ENCODE measurements at places on chromosomes 6 and 20.

- peak; percentile 40 for DNase-seq
Measured at GRCh38 chr20:24781418-24781980, 167.6 kb upstream of the CST7 start.

- DNase-seq, result peak; percentile 61
Measured at GRCh38 chr6:37127961-37128862, 41.7 kb upstream of the PIM1 start.

- peak; percentile 64 for DNase-seq
Measured at GRCh38 chr6:37381579-37381978, 27.8 kb downstream of the RNF8 start.

DNA sequence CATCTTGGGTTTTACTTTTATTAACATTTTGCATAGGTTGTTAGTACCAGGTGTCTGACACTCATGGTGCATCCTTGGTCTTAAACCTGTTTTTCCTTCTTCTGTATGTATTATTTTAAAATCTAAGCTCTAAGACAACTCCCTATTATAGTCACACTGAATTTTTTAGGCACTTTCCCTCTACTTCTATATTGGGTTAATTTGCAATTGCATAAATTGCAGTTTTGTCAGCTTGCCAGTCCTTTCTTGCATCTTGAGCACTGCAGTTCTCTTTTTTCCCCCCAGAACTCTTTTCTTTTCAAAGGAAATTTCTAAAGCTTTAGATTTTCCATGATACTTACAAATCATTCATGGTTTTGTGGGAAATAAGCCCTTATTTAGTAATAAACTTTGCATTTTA lies 70.6 kb downstream of the ZNF292 start:
- no peak for DNase-seq

- no peak for DNase-seq
Measured at GRCh38 chr6:146861029-146861563, 262.3 kb downstream of the ADGB start.

GRCh38 chr6:42742116-42742894 lies 3.6 kb downstream of the TBCC start:
- DNase-seq, result peak; percentile 53

DNA sequence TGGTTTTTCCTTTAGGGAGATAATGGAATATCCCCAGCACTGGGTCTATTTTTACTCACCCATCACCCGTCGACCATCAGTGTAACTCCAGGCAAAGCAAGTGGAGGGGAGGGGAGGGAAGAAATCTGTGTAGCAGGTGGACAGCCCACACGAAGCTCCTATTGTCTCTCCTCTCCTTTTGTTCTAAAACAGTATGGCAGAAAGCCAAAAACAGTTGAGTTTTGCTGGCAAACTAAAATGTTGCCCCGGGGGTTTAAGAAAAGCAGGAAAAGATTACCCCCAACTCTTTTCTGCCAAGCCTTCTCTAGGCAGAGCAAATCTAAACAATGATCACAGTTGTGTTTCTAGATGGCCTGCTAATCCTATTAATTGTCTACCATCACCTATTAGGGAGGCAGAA lies 89.7 kb downstream of the PREP start:
- DNase-seq, result peak; percentile 86

DNA sequence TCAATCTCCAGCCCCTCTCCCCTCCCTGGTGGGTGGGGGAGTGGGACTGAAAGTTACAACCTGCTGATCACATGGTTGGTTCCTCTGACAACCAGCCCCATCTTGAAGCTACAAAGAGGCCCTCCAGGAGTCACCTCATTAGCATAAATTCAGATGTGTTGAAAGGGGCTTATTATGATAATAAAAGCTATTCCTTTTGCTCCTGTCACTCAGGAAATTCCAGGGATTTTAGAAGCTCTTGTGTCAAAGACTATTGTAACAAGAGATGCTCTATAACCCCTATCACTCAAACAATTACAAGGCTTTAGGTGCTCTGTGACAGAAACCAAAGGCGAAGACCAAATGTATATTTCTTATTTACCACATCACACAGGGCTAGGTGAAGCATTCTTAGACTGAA lies 30.1 kb upstream of the MBOAT1 start:
- DNase-seq, result no peak

DNA sequence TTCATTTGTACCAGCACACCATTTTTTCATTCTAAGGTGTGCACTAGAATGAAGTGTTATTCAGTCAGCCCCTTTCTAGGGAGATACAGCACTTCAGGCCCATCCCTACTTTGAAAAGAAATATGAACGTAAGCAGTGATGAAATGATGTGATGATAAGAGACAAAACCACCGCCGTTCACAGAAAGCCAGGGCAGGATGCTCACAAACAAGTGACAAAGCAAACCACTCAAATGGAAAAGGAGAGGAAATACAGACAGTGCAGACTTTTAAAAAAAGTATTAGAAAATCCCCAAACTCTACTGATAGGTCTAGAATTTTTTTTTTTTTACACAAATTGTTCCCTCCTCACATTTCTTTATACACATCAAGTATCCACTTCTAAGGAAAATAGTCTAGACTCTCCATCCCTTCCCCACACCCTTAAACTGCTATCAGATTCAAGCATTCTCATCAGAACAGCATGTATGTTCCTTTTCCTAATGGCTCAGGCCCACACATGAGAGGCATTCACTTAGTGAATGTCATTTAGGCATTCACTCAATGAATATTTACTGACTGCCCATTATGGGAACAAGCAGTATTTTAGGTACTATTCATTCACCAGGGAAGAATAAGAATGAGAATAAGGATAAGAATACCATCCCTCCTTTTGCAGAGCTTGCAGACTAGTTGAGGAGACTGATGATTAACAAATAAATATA lies 243.5 kb downstream of the GMPR start:
- no peak for DNase-seq

DNA sequence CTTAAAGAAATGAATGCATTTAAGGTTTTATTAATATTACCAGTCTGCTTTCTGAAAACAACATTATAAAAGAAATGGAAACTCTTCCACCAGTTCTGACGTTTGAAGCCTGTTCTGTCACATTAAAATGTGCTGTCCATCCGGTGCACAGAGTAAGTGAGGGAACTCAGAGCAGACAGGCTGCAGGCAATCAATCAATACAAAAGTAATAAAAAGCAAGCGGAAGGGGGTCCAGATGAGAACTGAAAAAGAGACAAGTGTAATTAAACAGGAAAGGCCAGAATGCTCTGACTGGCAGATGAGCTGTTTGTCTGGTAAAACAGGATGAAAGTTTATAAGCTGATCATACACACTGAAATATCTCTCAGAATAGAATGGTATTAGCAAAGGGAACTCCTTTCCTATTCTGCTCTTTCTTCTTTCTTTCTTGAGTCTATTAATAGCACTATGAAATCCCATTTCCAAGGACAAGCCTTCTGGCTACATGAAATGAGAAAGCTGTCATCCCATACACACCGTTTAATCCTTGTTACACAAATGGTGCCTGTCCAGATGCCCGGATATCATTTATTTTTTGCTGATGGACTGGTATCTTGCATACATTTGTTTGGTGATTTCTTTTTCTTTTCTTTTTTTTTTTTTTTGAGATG lies 94.3 kb downstream of the RAMACL start:
- no peak for DNase-seq

- no peak for DNase-seq
Measured at GRCh38 chr6:98716341-98716740, 118.0 kb upstream of the POU3F2 start.

DNA sequence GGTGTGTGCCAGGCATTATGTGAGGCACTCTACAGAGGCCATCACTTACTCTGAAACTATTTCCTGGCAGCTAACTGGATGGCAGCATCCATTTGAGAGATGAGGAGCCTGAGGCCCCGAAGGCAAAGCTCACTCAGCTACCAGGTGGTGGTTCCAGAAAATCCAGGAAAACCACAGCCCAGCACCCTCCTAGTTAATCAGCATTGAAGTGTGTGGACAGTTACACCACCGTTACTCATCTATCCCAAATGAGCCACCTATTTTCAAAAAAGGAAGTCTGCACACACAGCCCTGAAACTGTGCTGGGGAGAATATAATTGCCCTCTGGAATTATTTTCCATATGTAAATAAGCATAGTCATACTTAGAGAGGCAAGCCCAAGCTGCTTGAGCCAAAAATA lies 67.4 kb downstream of the CNBD2 start:
- no peak for DNase-seq

- DNase-seq, result no peak
Measured at GRCh38 chr6:127538750-127539264, 19.7 kb upstream of the MTCL3 start.

GRCh38 chr6:49637350-49637731 lies 702 bp upstream of the RHAG start:
- DNase-seq, result no peak

DNA sequence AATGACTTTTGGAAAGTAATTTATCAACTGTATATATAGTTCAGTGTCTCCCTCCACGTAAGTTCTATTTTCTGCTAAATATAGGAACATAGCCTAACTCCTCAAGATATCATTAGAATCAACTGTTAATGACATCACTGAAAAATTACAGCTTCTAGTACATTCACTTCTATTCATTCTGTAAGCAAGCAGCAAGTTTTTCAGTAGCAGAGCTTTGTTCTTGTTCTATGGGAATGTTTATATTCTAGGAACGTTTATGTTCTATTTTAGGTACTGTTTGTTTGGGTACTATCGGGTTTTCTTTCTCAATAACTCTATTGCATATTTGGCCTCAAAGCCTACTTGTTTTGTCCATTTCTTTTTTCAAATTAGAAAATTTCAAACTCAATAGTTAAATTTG lies 525.6 kb downstream of the EPHA7 start:
- no peak for DNase-seq

All from myocyte (in vitro differentiated cells).